Non-pigmented ciliary epithelial cell (primary cell): ENCODE measurements at places on chromosomes 16 and 17.

GRCh38 chr16:56019274-56019673, 144.1 kb upstream of the CES5A start:
- no peak for DNase-seq

GRCh38 chr17:32111141-32111771, 31.0 kb upstream of the RHOT1 start:
- peak; percentile 60 for DNase-seq

GRCh38 chr17:9432934-9433421, 142.6 kb downstream of the STX8 start:
- peak; percentile 55 for DNase-seq

DNA sequence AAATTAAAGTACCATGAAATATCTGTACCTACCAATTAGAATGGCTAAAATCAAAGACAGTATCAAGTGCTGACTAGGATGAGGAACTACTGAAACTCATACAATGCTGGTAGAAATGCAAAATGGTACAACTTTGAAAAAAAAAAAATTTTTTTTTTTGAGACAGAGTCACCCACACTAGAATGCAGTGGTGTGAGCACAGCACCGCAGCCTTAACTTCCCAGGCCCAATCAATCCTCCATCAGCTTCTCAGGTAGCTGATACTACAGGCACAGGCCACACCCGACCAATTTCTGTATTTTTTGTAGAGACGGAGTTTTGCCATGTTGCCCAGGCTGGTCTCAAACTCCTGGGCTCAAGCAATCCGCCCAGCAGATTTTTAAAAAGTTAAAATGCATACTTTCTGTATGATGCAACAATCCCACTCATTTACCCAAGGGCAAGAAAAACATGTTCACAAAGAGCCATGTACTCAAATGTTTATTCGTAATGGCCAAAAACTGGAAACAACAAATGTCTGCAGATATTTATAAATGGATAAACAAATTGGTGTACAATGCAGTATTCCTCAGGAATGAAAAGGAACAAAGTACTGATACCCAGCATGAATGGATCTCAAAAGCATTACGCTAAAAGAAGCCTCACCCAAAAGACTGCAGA, 8.7 kb downstream of the SMURF2 start:
- DNase-seq, result no peak

DNA sequence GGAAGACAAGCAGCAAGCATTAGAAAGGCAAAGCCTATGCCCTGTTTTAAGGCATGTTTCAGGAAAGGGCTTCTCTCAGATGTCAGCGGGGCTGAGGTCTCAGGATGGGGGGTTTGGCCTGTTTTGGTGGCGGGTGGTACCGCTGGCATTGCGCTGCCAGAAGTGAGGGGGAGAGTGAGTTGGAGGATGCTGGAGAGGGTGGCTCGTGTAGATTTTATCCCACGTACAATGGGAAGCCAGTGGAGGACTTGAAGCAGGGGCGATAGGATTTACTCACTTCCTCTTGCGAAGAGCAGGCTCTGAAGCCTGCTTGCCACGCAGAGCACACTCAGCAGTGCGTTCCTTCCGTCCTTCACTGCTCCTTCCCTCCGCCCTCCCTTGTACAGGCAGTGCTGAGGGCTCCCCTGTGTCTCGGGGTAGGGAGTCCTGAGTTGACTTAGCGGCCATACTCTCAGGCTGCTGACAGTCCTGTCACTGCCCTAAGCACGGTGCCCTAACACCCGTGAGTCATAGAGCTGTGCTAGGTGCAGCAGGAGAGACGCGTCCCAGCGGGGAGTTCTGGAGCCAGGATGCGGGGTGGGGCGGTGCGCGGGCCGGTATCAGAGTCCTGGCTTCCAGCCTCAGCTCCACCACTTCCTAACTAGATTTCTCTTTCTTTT, 113.1 kb downstream of the SNX29 start:
- DNase-seq, result no peak
